ENCODE measurements at places on chromosomes 5 and 9.

- DNase-seq = peak; percentile 37
Observed at GRCh38 chr5:132114150-132115121, 40.8 kb downstream of the CSF2 start.

DNA sequence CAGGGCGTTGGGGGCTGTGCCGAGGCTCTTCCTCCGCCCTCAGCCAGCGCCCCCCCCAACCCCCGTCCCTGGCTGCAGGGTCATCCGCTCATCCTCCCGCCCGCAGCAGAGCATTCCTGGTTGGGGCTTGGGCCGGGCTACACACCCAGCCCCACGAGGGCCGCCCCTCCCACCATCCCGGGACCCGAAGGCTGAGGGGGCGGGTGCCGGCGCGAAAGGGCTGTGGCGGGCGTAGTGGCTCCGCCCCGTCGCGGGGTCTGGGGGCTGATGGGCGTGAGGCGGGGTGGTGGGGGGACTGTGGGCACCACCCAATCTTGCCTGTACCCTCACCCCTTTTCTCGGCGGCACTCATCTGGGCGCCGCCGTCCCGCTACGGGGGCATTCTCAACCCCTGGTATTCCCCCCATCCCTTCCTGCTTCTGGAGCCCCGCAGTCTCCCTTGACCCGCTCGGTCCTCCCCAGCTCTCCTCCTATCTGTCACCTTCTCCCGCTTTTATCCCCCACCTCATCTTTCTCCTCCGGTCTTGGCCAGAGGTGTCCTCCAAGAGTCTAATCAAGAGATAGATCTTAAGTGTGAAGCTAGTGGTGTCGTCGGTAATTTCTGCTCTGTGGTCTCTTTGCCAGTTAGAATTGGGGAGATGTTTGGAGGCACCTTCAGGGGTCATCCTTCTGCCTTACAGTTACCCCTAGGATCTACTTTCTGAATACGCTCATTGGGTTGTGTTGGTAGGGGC lies 1.6 kb downstream of the FER start:
- DNase-seq = no peak

DNA sequence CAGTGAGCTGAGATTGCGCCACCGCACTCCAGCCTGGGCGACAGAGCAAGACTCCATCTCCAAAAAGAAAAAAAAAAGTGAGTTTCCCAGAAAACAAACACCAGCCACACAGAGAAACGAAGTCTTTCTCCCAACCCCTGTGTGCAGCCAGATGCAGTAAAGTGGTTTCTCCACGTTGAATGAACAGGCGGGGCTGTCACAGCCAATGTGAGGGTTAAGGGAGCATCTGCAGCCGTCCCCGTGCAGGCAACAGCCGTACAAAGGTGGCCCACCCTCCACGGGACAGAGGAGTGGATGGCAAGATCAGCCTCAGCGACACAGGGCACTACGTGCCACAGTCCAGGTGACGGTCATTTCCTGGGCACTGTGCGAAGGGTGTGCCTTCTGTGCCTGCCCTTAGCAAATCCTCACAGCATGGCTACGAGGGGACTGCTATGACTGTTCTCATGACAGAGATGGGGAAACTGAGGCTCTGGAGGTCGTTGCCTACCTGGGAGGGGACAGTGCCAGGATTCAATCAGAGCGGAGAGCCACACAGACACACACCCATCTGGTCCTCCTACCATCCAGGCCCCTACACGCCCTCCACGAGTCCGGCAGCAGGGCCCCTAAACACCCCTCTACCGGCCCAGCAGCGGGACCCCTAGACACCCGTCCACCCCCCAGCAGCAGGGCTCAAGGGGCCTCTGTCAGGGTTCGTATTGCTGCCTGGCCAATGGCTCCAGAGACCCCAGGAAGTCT lies 2.3 kb downstream of the VAV2 start:
- no peak for DNase-seq

- no peak for DNase-seq
Observed at GRCh38 chr5:5584236-5584745, 161.8 kb downstream of the ICE1 start.

GRCh38 chr9:111840442-111840841 lies 45.7 kb upstream of the SHOC1 start:
- DNase-seq = no peak

DNA sequence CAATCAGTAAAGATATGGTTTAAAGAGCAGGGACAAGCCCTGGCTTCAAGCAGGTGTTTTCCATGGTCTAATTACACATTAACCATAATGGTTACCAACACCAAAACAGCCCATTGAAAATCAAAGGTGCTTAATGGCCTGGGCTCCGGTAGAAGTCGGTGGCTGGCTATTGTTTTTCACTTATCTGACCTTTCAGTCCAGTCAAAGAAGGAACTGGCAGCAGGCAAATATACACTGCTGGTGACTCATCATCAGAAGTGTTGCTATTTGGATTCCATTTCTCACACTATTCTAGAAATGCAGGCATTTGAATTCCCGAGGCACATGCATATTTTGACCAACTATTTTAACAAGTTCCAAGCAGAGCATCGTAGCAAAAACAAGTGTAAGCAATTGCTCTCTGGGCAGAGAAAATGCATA lies 26.3 kb upstream of the GABRP start:
- DNase-seq = no peak

GRCh38 chr9:21696411-21696871 lies 106.0 kb upstream of the MTAP start:
- no peak for DNase-seq

- no peak for DNase-seq
Observed at GRCh38 chr5:29162297-29162696, 2031.2 kb upstream of the CDH6 start.

GRCh38 chr9:101176384-101176783 lies 147.9 kb downstream of the PLPPR1 start:
- no peak for DNase-seq

DNA sequence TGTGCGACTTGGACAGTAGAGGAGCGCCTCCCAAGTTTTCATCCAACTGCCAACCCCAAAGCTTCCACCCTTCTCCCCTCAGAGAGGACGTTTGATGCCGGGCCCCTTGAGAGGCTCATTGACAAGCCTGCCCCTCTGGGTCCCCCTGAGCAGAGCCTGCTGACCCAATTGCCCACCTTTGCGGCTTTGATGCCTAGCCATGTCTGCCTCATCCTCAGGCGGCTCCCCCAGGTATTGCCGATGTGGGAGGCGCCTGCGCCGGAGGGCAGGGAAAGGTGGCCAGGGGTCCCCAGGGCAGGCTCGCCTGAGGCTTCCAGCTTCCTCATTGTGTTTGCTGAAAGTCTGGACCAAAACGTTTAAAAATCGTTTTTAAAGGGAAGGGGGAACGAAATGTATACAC lies 1.4 kb downstream of the ODF2 start:
- no peak for DNase-seq

GRCh38 chr9:33120620-33121019 lies 44.1 kb upstream of the SMU1 start:
- DNase-seq = no peak

DNA sequence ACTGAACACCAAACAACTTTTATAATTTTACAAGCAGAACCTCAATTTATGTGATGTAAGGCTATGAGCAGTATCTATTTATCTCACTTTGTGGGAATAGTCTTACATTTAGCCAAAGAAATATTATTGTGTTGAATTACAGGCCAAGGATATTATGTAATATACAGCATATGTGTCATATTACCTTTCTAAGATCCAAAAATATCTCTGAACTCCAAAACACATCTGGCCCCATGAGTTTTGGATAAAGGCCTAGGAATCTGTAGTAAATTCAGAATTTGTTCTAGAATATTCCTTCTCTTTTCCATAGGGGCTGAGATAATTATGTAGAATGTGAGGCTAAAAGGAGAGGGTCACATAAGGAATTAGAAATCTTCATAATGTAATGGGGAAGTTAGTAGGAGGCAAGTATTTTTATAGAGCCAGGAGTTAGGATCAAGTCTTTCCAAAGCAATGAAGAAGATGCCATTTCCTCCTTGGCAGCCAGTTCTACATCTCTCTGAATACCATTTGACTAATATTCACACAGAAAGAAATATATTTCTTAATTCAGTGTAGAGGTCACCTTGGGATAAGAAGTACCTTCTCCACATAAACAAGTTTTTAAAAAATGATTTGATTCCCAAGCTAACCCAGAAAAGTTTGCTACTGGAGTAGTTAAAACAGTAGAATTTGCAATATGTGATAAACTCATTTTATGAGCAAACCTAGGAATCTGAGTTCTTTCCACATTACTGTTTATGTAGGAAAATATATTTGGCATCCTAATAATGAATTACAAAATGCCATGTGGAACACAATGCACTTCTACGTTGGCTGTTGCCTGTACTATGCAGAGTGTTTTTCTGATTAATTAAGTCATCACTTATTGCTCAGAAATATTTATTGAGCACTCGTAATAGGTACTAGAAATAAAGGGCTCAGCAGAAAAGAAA lies 20.3 kb upstream of the GRAMD2B start:
- DNase-seq = no peak

- DNase-seq = no peak
Observed at GRCh38 chr5:148125641-148126040, 42.7 kb upstream of the SPINK14 start.

GRCh38 chr9:93480262-93480661 lies 26.9 kb upstream of the FAM120AOS start:
- no peak for DNase-seq

- DNase-seq = no peak
Observed at GRCh38 chr5:14669975-14670374, 5.5 kb downstream of the OTULIN start.

DNA sequence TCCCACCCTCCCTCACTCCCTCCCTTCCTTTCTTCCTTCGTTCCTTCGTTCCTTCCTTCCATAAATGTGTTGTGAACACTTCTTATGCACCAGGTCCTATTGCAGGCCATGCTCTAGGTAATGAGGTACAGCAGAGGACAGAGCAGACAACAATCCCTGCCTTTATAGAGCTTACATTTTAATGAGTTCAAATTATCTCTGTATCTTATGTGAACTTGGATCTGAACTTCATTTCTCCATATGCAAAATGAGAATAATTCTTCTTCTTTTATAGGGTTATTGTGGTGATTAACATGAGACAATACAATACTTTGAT lies 37.2 kb downstream of the SLC27A6 start:
- no peak for DNase-seq

GRCh38 chr5:98570010-98570409 lies 203.5 kb upstream of the RGMB start:
- no peak for DNase-seq

GRCh38 chr9:138116521-138116920 lies 238.9 kb downstream of the CACNA1B start:
- no peak for DNase-seq

- no peak for DNase-seq
Observed at GRCh38 chr5:159416438-159416837, 86.2 kb upstream of the IL12B start.

Measured in HL-60 (cell line).